Breast epithelium (tissue), 4 donors: ENCODE measurements at places on chromosomes 1 and 21.
A peak's percentile ranks its signal among the peaks of the same experiment; 100 is the strongest.

DNA sequence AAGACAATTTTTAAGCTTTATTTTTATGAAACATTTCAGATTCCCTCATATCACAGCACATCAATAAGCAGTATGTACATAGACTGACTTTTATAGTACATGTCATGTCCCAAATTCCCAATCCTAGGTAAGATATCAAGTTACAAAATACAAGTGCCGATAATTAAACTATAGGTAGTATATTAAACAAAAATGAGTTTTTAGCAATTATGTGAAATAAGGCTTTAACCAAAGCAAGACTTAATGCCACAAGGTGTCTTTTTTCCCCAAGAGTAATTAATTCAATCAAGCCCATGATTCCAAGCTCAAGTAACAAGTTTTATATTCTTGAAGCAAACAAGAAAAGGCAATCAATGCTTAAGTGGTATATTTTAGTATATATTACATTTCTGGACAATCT is 4.9 kb downstream of the EXOC8 start:
- H3K4me1 ChIP-seq: peaks cover 21% of the 10 kb centered on the region
- H3K4me3 ChIP-seq: peak overlapping the region; percentile 88
- no peak overlapping the region for H3K27ac ChIP-seq
- no peaks in the 10 kb centered on the region for H3K36me3 ChIP-seq
- no peak for DNase-seq

DNA sequence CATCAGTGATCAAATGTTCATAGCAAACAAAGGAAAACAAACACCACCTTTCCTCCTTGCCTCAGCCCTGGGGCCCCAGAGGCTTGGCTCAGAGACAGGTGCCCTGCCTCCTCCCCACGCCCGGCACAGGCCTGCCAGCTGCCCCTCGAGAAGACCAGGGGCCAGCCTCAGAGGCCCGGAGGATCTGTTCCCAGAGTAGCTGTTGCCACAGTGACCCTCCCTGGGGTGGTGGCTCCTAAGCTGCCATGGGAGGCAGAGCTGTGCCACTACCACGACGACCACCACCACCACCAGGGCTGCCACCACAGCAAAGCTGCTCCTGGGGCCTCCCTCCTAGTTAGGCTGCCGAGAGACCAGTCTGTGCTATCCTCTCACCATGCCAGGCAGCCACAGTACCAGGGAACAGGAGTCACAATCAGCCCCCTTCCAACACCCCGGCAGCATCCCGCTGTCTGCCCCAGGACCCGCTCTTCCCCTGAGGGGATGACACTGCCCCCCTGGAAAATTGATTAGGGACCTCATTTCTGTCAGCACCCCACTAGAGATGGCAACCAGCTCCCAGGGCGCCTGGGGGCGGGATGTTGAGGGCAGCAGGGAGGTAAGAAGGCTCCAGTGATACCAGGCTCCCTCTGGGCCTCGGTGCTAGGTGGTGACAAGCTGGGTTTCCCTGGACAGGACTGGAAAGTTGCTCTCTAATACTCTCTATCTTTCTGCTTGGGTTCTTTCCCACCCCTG is 30.5 kb downstream of the KCNC4 start:
- H3K27ac ChIP-seq: peak overlapping the region; percentile 3
- H3K27me3 ChIP-seq: no peaks in the 10 kb centered on the region
- peaks cover 7% of the 10 kb centered on the region for H3K4me1 ChIP-seq
- H3K4me3 ChIP-seq: no peak overlapping the region

DNA sequence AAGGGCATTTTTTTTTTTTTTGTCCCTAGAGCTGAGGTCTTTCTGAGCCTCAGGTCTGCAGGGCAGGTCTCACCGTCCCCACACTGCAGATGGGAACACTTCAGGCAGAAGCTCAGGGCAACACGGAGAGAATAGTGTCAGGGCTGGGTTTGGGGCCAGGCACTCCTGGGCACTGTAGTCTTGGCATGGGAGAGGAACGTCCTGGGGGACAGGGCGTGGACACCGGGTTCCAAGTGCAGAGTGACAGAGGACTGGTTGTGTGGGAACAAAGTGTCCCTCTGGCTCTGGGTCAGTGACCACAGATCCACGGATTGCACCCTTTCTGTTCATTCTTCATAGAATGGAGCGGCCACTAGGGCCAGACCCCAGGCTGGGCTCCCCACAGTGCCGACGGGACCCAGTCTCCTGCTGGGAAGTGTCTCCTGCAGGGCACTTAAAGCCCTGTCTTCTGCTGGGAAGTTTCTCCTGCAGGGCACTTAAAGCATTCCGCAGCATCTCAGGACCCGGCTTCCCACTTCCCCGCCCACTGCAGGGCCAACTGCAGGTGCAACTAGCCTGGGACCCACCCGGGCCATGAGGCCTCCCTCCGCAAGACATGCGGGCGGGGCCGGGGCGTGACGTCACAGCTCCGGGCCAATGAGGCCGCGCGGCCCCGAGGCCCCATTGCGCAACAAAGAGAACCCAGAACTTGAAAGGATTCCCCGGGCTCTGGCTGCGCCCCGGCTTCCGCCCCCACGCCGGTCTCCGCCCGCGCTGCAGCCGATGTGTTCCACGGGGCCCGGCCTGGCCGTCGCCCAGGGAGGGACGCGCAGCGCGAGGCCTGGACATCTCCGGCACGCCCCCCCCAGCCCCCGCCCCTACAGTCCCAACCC is 1.2 kb downstream of the GPR153 start:
- peak; percentile 77 for DNase-seq
- H3K27ac ChIP-seq: peak overlapping the region; percentile 78
- no peaks in the 10 kb centered on the region for H3K36me3 ChIP-seq
- H3K4me1 ChIP-seq: no peaks in the 10 kb centered on the region

- H3K4me3 ChIP-seq: peak within 1 kb of the TSS; percentile 56
- no peaks in the 10 kb centered on the region for H3K27me3 ChIP-seq
- H3K36me3 ChIP-seq: no peaks in the 10 kb centered on the region
Observed at GRCh38 chr1:66533804-66534740, at the start of gene SGIP1. TSS of gene SGIP1 (plus strand) at chr1:66534153. CDS start at chr1:66534359, 206 bp downstream.

GRCh38 chr1:46179138-46180081 is 3.1 kb upstream of the P3R3URF start:
- H3K4me1 ChIP-seq: peaks cover 16% of the 10 kb centered on the region
- no peaks in the 10 kb centered on the region for H3K27me3 ChIP-seq
- peak overlapping the region; percentile 77 for H3K27ac ChIP-seq
- no peak overlapping the region for H3K4me3 ChIP-seq

- H3K4me3 ChIP-seq: no peak overlapping the region
- H3K27ac ChIP-seq: no peak overlapping the region
- H3K4me1 ChIP-seq: no peaks in the 10 kb centered on the region
- no peaks in the 10 kb centered on the region for H3K27me3 ChIP-seq
- H3K36me3 ChIP-seq: peaks cover 7% of the 10 kb centered on the region
Observed at GRCh38 chr1:224157316-224157715, 25.7 kb upstream of the DEGS1 start.

DNA sequence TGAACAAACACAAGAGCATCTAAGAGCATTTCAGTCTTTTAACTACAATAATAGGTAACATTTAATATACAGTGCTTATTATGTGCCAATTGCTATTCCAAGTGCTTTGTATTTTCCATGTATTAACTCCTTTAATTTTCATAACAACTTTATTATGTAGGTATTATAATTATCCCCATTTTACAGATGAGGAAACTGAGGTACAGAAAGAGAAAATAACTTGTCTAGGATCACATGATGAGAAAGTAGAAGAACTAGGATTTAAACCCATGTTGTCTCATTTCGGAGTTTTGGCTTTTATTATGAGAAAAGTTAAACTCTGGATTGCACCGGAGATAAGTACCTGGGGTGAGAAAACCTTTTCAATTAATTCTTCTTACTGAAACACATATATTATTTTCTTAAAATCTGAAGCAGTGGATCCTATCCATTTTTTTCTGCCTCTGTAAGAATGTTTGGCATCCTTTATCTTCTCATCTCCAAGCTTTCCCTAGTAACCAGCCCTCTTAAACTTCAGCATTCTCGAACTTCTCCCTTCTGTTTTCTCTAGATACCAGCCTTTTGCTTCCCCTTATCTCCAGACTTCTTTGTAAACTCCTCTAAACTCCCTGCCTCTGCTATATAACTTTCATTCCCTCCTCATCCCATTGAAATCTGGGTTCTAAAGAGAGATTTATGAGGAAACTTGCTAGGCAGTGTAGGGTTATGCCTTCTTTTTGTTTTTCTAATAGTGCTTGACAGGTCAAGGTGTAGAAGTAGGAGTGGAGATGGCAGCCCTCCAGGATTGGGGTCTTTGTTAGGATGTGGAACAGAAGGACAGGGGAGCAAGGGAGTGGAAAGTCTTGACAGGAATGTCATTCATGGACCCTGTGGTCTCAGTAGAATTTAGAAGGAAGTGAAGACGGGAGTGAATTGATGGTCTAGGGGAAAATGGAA is 28.3 kb downstream of the POU2F1 start:
- DNase-seq: no peak
- no peaks in the 10 kb centered on the region for H3K27me3 ChIP-seq
- H3K36me3 ChIP-seq: no peaks in the 10 kb centered on the region

DNA sequence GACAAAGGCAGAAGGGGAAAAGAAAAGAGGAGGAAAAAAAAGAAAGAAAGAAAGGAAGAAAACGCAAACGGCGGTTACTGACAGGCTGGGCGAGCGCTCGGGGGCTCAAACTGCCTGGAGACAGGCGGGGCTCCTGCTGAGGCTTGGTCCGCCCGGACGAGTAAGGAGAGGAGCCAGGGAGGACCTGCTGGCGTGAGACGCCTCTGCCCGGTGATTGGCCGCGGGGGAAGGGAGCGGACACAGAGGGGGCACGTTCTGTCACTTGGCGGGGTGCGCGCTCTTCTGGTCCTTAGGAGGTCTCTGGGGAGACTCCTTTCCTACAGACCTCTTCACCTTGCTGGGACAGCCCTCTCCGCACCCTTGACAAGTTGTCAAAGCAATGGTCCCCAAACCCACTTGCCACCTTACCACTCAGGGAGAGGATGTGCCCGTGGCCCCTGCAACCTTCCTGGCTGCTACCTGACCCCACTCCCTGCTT is 791 bp upstream of the PIK3R3 start:
- peak overlapping the region; percentile 78 for H3K27ac ChIP-seq
- no peaks in the 10 kb centered on the region for H3K4me1 ChIP-seq
- no peaks in the 10 kb centered on the region for H3K36me3 ChIP-seq

DNA sequence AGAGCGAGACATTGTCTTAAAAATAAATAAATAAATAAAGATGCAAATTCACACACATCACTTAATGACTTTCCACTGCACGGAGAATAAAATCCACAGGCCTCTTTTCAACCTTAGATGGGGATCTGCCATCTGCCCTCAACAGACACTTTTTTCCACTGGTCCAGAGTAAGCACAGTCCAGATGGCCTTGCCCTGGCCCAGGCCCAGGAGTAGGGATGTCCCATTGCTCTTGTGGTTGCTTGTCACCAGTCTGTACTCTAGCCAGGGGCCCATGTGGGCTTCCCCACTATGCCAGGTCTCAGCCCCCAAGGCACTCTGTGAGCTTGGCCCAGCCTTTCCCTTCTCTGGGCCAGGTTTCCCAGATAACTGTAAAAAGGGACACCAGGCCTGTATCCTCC is 17.4 kb downstream of the PLOD1 start:
- DNase-seq: no peak
- no peaks in the 10 kb centered on the region for H3K27me3 ChIP-seq
- no peak overlapping the region for H3K27ac ChIP-seq
- no peaks in the 10 kb centered on the region for H3K36me3 ChIP-seq
- no peak overlapping the region for H3K4me3 ChIP-seq

DNA sequence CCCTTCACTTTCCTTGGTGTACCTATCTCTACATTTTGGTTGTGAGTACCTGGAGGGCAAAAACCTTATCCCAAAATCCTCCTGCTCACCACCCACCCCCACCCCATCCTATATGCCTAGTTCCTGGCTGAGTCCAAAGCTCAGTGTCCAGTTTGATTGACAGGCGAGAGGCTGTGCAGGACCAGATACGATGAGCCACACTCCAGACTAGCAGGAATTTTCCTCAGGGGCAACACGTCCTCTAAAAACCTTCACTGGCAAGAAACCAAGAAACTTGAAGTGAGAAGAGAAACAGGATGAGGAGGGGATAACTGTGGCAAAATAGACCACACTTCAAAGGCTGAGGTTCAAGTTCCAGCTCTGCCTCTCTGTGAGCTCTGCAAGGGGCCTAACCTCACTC is 1.1 kb upstream of the SLAMF8 start:
- H3K4me1 ChIP-seq: no peaks in the 10 kb centered on the region
- no peak overlapping the region for H3K27ac ChIP-seq
- DNase-seq: no peak
- no peaks in the 10 kb centered on the region for H3K27me3 ChIP-seq

GRCh38 chr1:220409771-220410595 is 118.0 kb upstream of the MARK1 start:
- no peak overlapping the region for H3K4me3 ChIP-seq

DNA sequence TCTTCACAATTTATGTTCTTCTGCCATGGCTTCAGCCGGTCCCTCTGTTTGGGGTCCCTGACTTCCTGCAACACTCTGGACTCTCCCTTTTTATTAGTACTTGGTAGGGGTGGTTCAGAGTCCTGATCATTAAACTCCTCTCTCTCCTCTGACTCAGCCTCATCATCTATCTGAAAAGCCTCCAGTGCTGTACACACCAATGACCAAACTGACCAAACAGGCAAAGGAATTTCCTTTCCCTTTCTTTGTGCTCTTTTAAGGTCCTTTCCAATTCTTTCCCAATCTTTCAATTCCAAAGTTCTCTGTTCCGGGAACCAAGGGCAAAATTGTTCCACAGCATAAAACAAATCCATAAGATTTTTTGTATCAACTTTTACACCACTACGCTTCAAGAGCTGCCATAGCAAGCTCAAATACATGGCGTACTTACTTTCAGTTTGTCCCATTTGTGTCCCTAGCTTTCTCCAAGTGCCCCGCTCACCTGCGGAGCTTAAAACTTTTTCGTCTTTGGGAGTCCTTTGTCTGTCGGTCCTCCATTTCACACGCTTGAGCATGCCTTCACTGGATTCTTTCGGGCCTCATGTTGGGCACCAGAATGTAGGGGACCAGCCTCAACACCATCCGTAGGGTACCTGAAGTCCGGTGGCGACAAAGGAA is 9.6 kb downstream of the DAP3 start:
- H3K27ac ChIP-seq: no peak overlapping the region
- no peaks in the 10 kb centered on the region for H3K36me3 ChIP-seq
- DNase-seq: no peak
- H3K4me3 ChIP-seq: no peak overlapping the region
- H3K4me1 ChIP-seq: no peaks in the 10 kb centered on the region

DNA sequence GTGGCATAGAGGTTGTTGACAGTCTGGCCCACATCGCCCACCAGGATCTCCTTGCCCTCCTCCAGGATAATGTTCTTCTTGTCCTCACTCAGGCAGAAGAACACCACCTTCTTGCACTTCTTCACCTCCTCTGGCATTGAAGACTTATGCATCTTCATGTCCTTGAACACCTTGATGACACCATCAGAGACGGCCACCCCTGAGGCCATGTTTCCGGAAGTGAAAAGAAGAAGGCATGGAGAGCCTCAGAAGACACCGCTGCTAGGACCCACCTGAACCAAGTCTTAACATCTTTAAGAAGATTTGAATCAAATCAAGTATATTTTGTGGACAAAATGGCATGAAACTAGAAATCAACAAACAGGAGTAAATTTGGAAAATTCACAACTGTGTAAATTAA is 56.2 kb downstream of the C1orf185 start:
- H3K4me3 ChIP-seq: no peak overlapping the region
- H3K27me3 ChIP-seq: no peaks in the 10 kb centered on the region
- H3K27ac ChIP-seq: no peak overlapping the region
- H3K4me1 ChIP-seq: no peaks in the 10 kb centered on the region
- DNase-seq: no peak
- H3K36me3 ChIP-seq: no peaks in the 10 kb centered on the region
